HTR-8/SVneo (cell line): ENCODE measurements at places on chromosomes 3 and 15.
A peak's percentile ranks its signal among the peaks of the same experiment; 100 is the strongest.

- DNase-seq, result no peak
Measured at GRCh38 chr15:53591041-53591440, 168.4 kb downstream of the WDR72 start.

- DNase-seq, result no peak
Measured at GRCh38 chr3:184414418-184415202, 34.8 kb downstream of the CHRD start.

GRCh38 chr3:189792046-189792929 lies 161.1 kb downstream of the TP63 start:
- DNase-seq, result no peak

GRCh38 chr15:77295446-77295845 lies 124.5 kb downstream of the PEAK1 start:
- no peak for DNase-seq

DNA sequence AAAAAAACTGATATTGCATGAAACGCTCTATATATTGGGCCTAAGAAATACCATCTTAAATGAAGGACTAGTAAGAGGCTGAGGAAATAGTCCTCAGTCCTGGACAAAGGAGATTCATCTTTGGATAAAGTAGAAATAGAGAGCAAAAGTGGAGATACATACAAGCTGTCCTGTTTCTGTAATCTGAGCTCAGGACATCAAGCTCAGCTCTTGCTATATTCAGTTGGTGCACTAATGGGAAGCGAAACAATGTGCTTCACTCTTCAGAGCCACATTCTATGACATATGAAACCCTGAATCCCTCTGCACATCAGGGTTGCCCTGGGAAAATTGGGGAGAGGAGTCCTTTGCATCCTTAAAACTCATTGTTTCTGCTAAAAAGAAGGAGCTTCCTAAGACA lies 290.7 kb downstream of the VPS13C start:
- DNase-seq, result no peak

- DNase-seq, result peak; percentile 47
Measured at GRCh38 chr3:113211330-113212149, at the start of gene BOC. Gene BOC (plus strand): TSS chr3:113211557. CDS start chr3:113249803, 38,246 bp downstream.

DNA sequence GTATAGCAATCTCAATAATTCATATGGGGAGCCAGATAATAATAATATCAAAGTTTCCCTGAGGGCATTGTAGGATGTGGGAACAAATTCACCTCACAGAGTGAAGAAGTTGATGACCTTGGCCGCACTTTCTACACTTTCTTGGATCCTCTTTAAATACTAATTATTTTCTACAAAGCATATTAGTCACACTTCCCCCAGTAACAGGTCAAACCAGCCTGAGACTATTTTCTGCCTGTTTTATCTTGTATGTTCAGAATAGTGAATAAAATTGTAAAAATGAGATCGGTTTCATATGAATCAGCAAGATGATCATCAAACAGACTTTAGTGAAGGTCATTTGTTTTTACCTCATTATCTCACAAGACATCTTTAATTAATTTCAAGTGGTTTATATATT lies 2.3 kb upstream of the OR5K3 start:
- no peak for DNase-seq

DNA sequence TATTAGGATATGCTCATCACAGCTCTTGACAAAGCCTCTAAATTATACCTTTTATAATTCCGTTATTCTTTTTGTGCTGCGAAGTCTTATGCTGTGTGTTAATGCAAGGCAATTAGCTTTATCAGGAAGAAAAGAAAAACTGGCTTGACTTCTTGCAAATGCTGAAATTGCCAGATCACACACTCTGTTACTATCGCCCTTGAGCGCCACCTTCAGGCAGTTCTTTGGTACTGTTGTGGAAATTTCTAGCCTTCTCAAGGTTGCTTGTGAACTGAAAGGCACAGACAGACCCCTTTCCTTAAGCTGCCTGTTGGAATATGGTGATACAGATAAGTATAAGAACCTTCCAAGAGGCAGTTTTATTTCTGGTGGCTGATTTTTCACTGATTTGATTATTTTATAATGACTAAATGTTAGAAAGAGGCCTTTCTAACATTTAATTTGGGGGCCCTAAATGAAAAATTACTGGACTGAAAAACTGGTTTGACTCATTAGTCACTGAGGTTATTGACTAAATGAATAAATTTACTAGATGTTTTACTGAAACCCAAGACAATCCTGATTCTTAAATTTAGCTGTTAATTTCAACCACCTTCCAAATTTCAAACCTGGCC lies 126.2 kb upstream of the RASGRP1 start:
- DNase-seq, result peak; percentile 42

- no peak for DNase-seq
Measured at GRCh38 chr15:92226020-92226612, 167.6 kb upstream of the ST8SIA2 start.

GRCh38 chr15:74302821-74303359 lies 64.6 kb downstream of the CYP11A1 start:
- peak; percentile 58 for DNase-seq

- DNase-seq, result no peak
Measured at GRCh38 chr3:152209776-152210175, 59.0 kb upstream of the MBNL1 start.

DNA sequence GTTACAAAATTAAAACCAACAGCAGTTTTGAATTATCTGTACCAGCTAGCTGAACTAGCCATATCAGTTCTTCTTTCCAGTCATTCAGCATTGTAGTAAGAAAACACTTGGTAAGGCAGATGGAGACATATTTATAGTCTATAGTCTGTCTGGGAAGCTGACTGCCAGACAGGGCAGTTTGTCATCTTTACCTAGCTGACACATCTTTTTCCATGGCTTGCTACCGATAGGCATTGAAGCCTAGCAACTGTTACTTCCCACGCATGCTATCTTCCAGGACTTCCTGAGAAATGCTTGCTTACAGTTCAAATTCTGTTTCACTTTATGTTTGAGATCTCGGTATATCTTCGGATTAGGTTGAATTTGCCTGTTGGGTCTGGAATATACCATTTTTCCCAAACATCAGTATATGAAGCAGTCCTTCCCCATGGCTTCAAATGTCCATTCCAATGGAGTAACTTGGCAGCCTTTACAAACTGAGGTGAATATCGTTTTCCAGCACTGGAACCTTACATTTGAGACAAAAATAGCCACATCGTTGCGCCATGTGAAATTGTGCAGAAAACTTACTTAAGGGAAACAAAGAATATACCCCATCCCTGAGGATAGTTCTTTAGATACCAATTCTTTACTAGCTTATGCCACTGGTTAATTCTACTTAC lies 8.8 kb downstream of the GNL3 start:
- DNase-seq, result no peak

- DNase-seq, result no peak
Measured at GRCh38 chr15:58484791-58485600, 53.2 kb downstream of the LIPC start.

GRCh38 chr15:76057332-76058000 lies 2.3 kb upstream of the TMEM266 start:
- peak; percentile 35 for DNase-seq

DNA sequence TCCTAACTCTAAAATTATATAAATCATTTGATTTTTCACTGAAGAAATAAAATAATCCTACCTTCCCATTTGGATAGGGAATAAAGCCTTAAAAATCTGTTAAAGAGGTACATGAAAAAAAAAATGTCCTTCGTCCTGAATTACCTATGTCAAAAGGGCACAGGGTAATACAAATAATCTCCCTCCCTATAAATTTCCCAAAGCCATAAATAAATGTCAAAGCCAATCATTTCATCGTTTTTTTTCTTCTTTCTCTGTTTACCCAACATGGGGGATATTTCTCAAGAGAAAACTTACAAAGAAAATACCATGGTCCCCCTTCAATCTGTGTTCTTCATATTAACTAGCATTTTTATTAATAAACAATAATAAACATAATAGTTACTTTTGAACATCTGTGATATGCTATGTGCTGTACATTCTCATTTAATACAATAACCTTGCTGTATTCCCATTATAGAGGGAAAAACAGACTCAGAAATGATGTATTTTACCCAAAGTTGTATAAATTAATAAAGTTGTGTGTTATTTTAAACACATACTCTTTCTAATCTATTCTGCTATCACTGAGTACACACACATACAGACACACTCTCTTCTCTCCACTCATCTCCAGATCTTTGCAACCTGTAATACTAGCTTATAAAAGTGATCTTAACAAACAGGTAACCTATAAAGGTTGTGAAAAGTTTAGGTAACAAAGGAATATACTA lies 910 bp upstream of the ANKRD28 start:
- no peak for DNase-seq

DNA sequence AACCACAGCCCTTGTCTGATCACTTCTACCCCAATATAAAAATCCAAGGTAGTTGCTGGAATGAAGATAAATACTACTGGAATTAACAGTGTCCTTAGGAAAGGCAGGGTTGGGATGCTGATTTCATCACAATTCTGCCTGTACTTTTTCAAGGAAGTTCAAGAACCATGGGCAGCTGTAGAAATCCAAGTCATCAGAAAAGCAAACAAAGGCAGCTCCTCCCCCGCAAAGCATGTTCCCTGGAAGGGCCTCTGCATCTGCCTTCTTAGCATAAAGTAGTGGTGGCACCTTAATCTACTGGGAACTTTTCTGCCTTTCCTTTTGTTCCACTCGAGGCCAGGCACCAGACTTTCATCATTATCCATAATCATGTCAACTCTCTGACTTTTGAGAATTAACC lies 54.4 kb downstream of the ERC2 start:
- DNase-seq, result no peak

DNA sequence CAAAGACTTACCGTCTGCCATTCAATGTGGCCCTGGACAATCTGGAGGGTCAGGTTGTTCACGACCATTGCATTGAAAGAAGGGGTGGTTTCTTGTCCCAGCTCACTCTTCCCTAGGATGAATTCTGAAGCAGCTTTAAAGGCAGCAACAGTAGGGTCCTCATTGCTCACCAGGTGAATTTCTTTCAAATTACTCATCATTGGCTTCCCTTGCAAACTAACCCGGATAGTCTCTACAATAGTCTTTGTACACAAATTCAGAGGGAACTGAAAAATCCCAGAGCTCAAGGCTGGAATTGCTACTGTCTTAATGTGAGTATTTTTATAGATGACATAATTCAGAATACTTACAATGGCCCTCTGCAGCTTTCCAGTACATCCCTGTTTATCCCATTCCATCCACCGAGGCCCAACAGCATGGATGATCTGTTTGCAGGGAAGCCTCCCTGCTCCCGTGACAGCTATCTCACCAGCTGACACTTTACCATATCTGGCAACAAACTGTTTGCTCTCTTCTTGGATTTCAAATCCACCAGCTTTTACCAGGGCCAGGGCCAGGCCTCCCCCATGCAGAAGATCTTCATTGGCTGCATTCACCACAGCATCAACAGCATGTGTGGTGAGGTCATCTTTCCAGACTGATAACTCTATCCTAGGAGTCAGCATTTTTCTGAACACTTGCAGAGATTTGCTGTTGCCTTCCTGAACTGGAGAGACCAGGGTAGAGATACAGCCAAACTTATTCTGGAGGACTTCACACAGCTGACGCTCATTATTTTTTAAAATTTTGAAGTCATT lies 8.6 kb downstream of the PARP9 start:
- no peak for DNase-seq

- no peak for DNase-seq
Measured at GRCh38 chr15:40932649-40933516, 3.7 kb downstream of the DLL4 start.

DNA sequence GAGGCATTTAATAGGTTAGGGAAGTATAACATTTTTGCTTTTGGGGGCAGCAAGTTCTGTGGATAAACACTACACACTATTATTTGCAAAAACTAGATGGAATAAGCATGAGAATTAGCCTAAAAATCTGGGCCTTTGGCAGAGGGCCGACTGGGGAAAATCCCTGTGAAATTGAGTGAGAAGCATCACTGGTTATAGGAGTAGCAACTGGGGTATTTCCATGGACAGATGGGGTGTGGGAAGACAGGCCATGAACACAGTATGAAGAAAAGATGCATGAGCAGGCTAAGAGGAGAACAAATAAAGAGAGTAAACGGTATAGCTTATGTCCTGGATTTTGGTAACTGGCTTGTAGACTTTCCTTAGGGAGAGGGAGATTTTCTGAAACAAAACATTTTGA lies 32.9 kb upstream of the CSPG5 start:
- no peak for DNase-seq

- no peak for DNase-seq
Measured at GRCh38 chr15:52241489-52241888, 50.3 kb upstream of the GNB5 start.

- no peak for DNase-seq
Measured at GRCh38 chr3:131047582-131047981, 20.9 kb downstream of the NEK11 start.

- DNase-seq, result no peak
Measured at GRCh38 chr3:182215881-182216280, 504.2 kb downstream of the SOX2 start.

DNA sequence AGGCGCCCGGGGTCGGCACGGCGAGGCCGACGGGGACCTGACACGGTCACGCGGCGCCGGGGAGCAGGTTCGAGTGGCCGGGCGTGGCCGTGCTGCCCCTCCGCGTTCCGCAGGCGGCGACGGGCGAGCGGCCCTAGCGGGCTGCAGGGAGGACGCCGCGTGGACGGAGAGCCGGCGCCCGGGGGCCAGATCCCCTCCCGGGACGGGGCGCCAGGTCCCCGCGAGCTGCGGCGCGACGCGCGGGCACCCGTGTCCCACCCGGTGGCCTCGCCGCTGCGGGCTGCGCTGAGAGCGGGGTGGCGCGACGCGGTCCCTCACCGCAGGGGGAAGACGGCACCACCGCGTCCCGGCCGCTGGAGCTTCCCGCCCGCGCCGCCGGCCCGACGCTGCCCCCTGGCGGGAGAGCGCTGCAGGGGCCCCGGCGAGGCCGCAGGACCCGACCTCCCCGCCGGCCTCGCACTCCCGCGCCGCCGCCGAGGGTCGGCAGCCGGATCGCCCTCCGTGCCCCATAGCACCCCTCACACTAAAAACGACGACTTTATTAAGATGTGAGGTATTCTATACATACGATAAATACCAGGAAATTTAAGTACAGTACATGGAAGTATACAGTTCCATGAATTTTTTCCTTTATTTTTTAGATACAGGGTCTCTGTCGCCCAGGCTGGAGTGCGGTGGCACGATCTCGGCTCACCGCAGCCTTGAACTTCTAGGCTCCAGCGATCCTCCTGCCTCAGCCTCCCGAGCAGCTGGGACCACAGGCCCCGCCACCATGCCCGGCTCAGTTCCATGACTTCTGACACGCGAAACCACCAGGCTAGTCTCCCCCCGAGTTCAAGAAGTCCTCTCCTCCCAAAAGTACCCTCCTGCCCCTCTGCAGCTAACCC lies 1.3 kb upstream of the PIGZ start:
- peak; percentile 81 for DNase-seq

DNA sequence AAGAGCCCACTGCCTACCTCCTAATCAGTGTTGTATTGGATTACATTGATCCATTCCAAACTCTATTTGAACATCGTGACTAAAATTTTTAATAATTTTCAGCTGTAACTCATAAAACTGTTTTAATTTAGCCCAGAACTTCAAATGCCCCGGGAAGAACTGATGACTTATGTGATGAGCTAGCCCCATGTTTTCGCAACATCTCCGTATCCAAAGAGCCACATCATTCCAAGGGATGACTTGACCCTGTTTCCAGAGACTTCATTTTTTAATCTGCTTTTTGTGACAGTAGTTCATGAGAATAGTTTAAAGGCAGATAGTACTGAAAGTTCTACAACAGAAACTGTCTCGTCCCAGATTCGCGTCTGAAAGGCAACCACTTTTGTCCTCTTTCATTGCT lies 97.4 kb downstream of the STAC start:
- DNase-seq, result no peak

GRCh38 chr3:155890671-155891190 lies 20.3 kb downstream of the GMPS start:
- no peak for DNase-seq

GRCh38 chr3:111324645-111325044 lies 217.4 kb upstream of the CD96 start:
- no peak for DNase-seq
